ENCODE measurements at places on chromosomes 4 and X. TPM values are rescaled to one million over a fixed set of nuclear protein-coding genes. Genes with fewer than 3 reads are reported as not detected.

- no peak for DNase-seq
Observed at GRCh38 chr4:25190407-25190806, 30.2 kb upstream of the SEPSECS start.

Gene IL9R
- 1.1 TPM for total RNA-seq

- no peak for DNase-seq
Observed at GRCh38 chrX:15507005-15507404, 6.4 kb downstream of the BMX start.

- DNase-seq = no peak
Observed at GRCh38 chr4:155818639-155819038, 47.4 kb downstream of the ASIC5 start.

Gene SNX25
- total RNA-seq = 7.9 TPM

DNA sequence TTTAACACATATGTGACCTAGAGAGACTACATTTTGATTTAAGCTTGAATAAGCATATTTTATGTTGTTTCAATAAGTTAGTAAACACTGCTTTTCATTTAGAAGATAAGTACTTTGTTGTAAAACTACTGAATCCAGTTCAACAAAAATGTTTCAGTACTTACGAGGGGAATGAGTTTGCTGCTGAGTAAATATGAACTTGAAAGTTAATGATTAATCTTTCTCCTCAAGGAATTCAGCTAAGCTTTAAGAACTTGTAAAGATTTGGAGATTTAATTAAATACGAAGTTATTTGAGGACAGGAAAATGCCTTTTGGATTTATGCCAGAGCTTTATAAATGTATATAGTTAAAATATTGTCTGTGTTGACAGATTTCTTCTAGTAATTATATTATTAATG, 933.0 kb upstream of the LCORL start:
- no peak for DNase-seq

DNA sequence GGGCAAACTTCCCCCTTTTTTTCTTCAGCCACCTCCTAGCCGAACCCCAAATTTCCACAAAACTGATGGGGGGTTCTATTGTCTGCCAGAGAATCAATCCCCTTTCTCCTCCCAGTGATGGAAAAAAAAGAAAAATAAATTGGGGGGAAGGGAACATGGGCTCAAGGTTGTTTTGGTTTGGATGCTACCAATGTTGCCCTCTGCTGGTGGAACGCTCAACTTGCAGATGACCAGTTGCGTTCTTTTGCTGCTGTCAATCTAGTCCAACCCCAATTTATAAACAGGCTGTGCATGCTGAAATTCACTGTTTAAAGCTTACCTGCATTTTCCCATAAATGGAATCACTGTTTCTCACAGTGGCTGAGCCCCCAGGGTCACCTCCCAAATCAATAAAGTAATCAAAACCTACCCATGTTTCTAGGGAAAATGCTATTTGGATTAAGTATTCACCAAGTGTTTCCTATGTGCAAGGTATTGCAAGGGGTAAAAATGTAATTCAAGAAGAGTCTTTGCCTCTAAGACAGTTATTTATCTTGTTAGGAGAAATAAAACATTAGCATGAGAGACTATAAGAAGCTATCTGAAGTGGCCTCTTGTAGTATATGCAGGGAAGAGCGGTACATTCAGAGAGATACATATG, 116.7 kb upstream of the TMEM164 start:
- peak; percentile 27 for DNase-seq

Gene TBC1D8B
- 0.22 TPM for total RNA-seq

DNA sequence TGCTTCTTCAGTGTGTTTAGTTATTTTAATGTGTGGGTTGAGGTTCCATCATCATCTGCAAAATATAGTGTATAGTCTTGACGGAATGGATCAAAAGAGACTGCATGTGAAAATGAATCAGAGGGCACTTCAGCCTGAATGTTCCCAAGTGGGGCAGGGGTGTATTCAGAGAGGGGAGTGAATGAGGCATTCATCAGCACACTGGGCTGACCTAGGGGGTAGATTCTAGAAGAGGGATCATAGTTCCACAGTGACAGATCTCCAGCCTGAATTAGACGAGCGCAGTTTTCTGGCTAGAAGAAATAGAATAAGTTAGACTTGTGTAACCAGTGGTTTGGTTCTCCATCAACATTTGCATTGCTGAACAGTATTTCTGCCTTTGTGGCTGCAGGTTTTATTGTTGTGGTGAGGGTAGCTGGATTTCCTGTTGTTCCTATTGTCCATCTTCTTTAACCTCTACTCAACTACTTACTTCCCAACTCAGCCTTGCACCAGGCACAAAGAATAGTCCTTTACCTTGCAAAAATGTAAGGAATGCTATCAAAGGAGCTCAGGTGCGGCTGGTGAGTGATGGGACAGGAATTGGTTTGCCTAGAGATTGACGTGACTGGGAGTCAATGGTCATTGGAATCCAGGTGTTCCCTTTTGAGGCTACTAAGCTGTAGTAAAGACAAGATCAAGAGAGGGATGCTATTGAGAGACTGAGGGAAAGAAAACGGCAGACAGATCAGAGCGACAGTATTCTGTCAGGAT, 50.9 kb downstream of the NAP1L5 start:
- no peak for DNase-seq

DNA sequence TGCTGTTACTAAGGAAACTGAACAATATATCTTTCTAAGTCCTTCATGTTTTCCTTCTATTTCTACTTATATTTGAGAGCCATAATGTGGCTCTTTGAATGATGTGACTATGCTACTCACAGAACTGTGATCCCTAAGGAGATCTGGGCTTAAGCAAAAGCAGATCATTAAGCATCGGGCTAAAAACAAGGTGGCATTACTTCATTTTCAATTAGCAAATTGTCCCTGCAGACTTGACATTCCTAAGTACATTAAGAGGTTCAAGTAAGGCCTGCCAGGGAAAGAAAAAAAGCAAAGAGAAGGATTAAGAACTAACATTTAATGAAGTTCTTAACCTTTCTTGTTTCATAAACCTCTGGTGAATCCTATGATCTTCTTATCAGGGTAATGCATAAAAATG, 447.6 kb downstream of the PDGFC start:
- no peak for DNase-seq

DNA sequence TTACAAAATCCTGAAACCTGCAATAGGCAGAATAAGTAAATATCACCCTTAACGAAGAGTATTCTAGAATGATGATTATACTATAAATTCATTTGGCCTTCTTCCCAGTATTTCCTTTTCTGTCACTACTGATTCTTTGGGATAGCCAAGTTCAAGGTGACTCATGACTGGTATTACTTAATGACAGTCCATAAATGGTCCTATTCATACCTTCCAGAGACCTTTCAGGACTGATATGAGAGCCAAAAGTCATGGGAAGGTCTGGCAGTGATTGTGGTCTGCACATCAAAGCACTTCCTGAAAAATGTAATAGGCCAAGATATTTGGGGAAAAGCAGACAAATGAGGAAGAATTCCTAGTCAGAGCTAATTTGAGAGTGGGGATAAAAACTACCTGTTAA, 239.6 kb upstream of the FAM47A start:
- DNase-seq = no peak

Gene ITGB1BP2
- 3.4 TPM for total RNA-seq

Gene PABPC1L2B
- not detected for total RNA-seq

Gene SPACA5
- total RNA-seq = not detected
